T-helper 2 cell (primary cell): ENCODE measurements at places on chromosomes 11 and 22.

DNA sequence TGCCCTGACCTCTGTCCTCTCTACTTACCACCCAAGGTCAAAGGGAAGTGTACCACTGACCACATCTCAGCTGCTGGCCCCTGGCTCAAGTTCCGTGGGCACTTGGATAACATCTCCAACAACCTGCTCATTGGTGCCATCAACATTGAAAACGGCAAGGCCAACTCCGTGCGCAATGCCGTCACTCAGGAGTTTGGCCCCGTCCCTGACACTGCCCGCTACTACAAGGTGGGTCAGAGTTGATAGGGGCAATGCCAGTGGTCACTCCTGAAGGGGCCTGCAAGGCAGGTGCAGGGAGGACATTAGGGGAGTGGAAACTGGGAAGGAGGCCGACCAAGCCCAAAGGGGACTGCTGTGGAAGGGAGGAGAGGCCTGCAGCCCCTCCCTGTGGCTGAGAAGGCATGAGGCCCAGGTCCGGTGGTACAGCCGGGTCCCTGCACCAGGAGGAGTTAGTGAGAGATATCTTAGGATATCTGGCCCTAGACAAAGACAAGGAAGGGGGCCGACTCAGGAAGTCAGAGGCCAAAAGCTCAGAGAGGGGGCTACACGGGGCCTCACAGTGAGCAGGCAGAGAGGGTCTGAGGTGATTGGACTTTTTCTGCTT, 17.9 kb downstream of the POLR3H start:
- DNase-seq = no peak

- no peak for DNase-seq
These were observed 103.0 kb downstream of the DBX1 start for GRCh38 chr11:20056950-20057943.

DNA sequence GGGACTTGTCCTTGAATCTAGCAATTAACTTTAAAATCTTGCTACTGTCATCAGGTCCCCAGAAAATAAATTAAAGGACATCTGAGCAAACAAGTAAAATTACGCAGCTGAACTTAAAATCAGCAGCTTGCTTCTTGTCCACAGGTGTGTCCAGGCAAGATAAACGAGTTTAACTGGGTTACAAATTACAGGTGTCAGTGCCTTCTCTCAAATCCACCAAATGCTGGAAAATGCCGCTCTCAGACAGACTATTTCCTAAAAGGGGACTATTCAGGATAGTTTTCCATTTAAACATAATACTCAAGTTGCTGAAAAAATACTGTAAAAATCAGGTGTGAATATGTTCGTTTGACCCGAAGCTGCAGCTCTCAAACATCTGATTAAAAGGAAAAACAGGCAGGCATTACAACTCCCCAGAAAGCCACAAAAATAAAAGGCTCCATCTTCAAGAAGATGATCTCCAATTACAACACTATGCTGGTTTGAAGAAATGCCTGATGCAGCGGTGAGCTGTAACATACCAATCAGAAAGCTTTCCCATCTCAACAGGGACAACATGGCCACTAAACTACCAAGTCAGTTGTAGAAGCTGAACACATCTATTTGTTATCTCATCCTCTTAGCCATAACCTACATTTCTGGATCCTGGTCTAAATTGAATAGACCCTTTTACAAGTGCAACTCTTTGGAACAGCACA, 82.1 kb downstream of the CADM1 start:
- no peak for DNase-seq

DNA sequence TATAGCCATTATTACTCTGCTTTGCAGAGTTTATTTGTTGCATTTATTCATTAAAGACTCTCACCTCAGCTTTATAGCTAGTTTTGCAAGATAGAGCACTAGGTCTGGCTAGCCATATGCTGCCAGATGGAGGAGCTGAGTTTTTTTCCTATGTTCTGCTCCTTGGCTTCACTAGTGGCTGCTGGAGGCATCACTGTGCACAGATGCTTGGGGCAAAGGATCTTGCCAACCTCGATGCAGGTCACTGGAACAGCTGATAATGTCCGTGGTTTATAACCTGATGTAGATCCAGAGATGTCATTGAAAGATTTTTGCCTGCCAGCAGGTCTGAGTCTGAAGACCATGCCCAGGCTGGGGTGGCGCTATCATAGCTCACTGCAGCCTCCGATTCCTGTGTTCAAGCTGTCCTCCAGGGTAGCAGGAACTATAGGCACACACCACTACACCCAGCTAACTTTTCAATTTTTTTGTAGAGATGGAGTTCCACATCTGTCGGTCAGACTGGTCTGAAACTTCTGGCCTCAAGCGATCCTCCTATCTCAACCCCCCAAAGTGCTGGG, 63.2 kb downstream of the PACS1 start:
- DNase-seq = no peak

GRCh38 chr11:72953637-72954036, 139.4 kb downstream of the ATG16L2 start:
- DNase-seq = no peak

DNA sequence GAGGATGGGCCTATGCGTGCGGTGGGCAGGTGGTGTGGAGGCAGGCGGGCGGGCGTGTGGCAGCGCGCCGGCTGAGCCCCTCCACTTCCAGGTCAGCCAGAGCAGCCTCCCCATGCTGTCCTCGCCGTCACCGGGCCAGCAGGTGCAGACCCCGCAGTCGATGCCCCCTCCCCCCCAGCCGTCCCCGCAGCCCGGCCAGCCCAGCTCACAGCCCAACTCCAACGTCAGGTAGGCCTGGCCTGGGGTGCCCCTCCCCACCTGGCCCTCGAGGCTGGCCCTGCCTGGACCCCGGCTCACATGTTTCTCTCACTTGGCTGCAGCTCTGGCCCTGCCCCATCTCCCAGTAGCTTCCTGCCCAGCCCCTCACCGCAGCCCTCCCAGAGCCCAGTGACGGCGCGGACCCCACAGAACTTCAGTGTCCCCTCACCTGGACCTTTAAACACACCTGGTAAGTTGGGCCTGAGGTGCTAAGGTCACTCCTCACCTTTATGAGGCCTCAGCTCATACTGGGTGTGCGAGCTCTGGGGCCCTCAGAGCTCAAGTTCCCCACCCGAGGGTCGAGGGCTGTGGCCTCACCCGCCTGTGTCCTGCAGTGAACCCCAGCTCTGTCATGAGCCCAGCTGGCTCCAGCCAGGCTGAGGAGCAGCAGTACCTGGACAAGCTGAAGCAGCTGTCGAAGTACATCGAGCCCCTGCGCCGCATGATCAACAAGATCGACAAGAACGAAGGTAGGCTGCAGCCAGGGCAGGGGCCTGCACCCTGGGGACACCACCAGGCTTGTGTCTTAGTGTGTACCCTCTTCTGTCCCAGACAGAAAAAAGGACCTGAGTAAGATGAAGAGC, 75.3 kb downstream of the MED15 start:
- no peak for DNase-seq

GRCh38 chr11:122215244-122215992, 99.4 kb upstream of the BLID start:
- no peak for DNase-seq

DNA sequence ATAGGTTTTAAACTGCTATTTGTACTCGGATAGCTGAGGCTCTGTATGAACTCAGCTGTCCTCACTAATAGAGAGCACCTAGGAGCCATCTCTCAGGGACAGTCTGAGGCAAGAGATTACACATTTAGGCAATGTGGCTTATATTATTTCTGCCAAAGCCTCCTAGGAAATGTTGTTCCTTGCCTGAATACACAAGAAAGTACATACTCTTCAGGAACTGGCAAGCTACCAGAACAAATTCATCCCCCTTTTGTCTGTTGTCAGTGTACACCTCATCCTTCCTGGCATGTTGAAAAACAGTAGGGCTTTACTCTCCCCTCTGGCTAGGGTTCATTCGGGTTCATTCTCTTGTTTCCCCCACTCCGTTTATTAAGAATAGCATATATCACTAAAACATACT, 615.9 kb upstream of the FAT3 start:
- no peak for DNase-seq

GRCh38 chr11:123590296-123590912, 64.0 kb downstream of the SCN3B start:
- DNase-seq = no peak

- DNase-seq = no peak
These were observed 563 bp downstream of the BID start for GRCh38 chr22:17773606-17774205.

DNA sequence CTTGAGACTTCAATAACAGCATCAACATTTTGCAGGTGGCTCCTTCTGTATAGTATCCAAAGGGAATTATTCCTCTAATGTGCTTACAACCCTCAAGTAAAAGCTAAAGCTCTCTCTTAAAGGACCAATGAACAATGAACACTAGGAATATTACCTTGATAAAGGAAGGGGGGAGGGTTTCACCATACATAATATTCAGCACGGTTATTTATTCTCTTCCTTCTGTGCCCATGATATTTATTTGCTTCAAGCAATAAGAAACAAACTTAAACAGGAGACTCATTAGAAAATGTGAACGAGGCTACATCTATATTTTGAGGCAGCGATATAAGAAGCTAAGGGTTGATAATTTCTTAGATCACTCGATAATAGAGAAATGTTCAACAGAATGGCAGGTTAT, 21.2 kb downstream of the BLID start:
- no peak for DNase-seq

- no peak for DNase-seq
These were observed 1.4 kb downstream of the KDELR3 start for GRCh38 chr22:38469306-38469781.

DNA sequence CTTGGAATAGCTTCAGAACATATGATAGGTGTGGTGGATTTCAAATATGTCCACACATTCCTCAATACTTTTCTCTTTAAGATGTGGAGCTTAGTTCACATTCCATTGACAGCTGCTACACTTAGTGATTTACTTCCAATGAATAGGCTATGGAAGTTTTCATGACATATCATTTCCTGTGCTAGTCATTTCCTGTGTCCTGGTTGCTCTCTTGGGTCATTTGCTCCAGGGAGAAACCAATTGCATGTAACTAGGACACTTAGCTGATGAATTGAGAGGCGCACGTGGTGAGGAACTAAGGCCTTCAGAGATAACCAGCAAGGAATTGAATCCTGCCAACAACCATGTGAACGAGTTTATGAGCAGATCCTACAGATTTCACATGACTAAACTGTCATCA, 120.9 kb downstream of the SLC17A6 start:
- DNase-seq = no peak
